Activated CD4-positive, alpha-beta T cell treated with anti-CD3 and anti-CD28 coated beads, Interleukin-2, amount 50 U/mL, for 16 hours (primary cell): ENCODE measurements at places on chromosomes 5 and 9.

DNA sequence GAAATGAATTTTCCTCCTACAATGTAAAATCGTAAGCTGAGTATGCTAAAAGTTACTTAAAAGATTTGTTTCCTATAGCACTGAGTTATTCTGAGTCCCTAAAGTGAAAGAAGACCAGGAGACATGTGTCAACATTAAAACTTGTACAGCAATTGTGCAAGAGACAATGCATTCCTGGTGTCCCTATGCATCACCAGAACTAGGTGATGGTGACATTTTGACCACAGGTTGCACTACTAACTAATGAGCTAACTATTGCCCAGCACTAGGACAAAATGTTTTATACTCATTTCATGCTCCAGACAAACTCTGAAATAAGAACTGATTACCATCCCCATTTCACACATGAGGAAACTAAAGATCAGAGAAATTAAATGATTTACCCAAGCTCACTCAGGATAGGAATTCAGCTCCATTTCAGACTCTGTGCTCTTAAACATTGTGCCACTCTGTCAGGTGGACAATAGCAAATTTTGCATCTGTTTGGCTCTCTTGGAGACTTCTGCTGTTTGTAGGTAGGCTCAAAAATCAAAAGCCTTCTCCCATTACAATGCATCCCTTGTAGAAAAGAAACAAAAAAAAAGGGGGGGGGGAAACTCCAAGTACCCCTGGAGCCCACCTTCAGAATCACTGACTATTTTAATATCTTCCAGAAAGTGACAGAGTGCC is 269.2 kb downstream of the ACTL7B start:
- DNase-seq, result no peak

GRCh38 chr5:86986837-86987236 is 280.8 kb upstream of the RASA1 start:
- DNase-seq, result no peak

- DNase-seq, result no peak
Observed at GRCh38 chr5:14040542-14040941, 96.1 kb upstream of the DNAH5 start.

GRCh38 chr5:117881426-117882230 is 1106.7 kb downstream of the DTWD2 start:
- DNase-seq, result no peak

DNA sequence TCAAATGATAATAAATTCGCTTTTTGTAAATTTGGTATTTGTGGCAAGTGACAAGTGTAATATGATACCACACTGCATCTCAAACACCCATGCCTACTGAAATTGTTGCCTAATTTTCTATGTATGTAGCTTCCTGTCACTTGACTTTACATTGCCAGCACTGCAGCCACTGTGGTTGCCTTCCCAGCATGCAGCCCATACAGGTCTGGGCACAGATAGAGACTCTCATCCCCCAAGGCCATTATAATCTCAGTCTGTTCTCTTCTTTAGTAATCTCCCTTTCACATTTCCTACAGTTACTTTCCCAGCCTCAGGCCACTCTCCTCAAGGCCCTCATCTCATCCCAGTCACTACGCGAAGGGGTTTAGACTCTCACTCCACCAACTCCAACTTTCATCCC is 1200.6 kb downstream of the PTPRD start:
- no peak for DNase-seq

- no peak for DNase-seq
Observed at GRCh38 chr9:100294806-100295205, 57.9 kb downstream of the TEX10 start.

DNA sequence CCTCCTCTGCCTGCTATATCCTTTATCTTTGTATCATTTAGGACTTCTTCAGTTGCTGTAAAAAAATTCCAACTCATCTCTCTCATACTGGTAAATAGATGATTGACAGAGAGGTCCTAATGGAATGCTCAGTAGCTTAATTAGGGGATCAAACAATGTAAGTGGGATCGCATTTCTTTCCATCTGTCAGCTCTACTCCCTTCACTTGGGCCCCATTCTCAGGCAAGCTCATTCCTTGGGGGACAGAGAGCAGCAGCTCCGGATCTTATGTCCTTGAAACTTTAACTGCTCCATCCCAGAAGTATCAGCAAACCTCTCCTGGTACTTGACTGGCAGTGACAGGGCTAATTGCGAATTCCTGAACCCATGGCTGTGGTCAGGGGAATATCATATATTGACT is 146.7 kb downstream of the YTHDC2 start:
- no peak for DNase-seq
